Mesenteric fat pad (tissue), 1 donor: ENCODE measurements at places on chromosomes 4 and X. TPM values are rescaled to one million over a fixed set of nuclear protein-coding genes. Genes with fewer than 3 reads are reported as not detected.

GRCh38 chr4:186554914-186555827, at the start of gene MTNR1A:
TSS of gene MTNR1A (minus strand) at chr4:186555567. CDS start at chr4:186555365, 202 bp downstream.
- DNase-seq: peak; percentile 59

GRCh38 chr4:121988950-121989349, 37.1 kb upstream of the TRPC3 start:
- DNase-seq: no peak

- no peak for DNase-seq
Measured at GRCh38 chr4:144366425-144366824, 225.9 kb upstream of the GYPA start.

DNA sequence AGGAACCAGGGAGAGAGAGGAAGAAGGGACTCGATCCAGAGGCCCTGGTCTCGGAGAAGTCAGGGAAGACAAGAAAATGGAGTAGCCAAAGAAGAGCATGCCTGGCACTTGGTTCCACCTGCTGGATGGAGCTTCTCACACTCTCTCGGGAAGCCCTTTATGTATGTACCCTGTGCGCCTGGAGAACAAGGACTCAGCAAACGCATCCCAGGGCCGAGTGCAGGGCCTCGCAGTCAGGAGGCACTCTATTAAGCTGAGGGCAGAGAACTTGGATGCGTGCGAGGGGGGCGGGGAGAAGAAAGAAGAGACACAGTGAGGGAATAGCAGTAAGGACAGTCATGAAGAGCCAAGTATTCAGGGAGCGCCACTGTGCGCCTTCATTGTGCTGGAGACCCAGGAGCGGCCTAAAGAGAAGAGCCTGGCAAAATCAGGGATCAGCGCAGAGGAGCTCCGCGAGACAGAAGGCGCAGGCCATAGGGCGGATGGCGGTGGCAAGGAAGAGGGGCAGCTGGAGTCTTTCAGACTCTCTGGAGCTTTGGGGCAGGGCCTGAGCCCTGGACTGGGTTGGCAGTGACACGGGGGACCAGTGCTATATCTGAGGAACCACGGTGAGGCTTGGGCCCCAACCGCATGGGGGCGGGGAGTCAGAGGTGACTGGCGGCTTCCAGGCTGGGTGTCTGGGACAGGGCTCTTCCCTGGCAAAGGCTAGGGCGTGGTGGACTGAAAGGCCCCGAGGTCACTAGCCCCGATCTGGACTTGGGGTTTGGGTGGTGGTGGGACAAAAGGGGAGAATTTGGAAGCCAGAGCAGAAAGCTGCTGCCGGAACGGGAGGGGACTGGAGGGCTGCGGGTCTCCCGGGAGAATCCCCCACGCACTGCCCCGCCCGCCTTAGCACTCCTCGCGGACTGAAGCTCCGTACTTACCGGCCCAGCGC, 1.9 kb upstream of the SEPTIN6 start:
- peak; percentile 82 for DNase-seq

GRCh38 chrX:41384051-41384705, 50.2 kb downstream of the DDX3X start:
- DNase-seq: no peak

- DNase-seq: no peak
Measured at GRCh38 chr4:142043509-142043908, 407.1 kb downstream of the IL15 start.

- no peak for DNase-seq
Measured at GRCh38 chr4:71008196-71008595, 14.7 kb downstream of the DCK start.

- DNase-seq: no peak
Measured at GRCh38 chr4:172497321-172497720, 671.3 kb upstream of the GALNT7 start.

- no peak for DNase-seq
Measured at GRCh38 chrX:67289055-67289499, 254.7 kb upstream of the AR start.

GRCh38 chr4:128384091-128384520, 96.5 kb upstream of the PGRMC2 start:
- no peak for DNase-seq

GRCh38 chrX:137171626-137172025, 137.8 kb upstream of the GPR101 start:
- DNase-seq: no peak

GRCh38 chrX:68354879-68355628, 78.2 kb downstream of the OPHN1 start:
- no peak for DNase-seq

- no peak for DNase-seq
Measured at GRCh38 chr4:152525878-152526277, 10.0 kb downstream of the FBXW7 start.

- DNase-seq: no peak
Measured at GRCh38 chr4:20418861-20419451, 167.3 kb downstream of the SLIT2 start.

NSG1 gene
- 0.16 TPM for total RNA-seq

KCTD8 gene
- not detected for total RNA-seq

LRBA gene
- total RNA-seq: 25.6 TPM

PGAM4 gene
- total RNA-seq: not detected

GCNA gene
- total RNA-seq: 1.3 TPM

CENPU gene
- total RNA-seq: 3.0 TPM
